ENCODE measurements at places on chromosomes 16 and 17.

- DNase-seq: no peak
These were observed 77.8 kb downstream of the USP31 start for GRCh38 chr16:23071196-23072083.

DNA sequence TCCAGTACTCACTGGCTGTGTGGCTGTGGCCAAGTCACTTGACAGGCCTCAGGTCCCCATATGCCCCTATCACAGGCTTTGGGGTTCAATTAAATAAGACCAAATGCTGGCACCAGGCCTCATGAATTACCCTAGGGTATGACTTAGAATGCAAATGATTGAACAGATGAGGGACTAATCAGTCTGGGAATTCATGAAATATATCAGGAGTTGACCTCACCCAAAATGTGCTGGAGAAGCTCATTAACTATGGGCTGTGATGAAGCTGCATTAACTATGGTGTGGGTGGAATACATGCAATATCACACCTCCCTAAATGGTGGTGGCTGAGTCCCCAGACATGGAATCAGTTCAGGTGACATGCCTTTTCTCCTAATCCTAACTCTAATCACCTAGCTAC lies 72.1 kb downstream of the DNAH3 start:
- DNase-seq: no peak

GRCh38 chr16:85238233-85238647 lies 126.0 kb upstream of the CIBAR2 start:
- DNase-seq: no peak

DNA sequence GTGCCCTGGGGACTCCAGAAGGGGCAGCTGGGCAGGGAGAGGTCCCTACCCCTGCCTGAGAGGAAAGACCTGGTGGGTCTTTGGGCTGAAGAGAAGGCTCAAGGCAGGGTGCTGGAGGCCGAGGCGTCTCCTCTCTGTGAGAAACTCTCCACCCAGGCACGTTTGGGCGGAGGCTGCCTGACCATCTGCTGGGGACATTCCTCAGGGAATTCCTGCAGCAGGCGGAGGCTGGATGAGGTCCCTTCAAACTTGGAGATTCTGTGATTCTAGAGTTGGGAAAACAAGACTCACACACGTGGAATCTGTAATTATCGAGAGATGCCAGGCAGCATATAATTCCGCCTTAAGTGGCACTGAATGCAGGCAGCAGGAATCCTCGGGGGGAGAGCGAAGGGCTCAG lies 21.1 kb upstream of the PHF12 start:
- no peak for DNase-seq

- no peak for DNase-seq
These were observed 583 bp upstream of the ZNF747 start for GRCh38 chr16:30535106-30535776.

DNA sequence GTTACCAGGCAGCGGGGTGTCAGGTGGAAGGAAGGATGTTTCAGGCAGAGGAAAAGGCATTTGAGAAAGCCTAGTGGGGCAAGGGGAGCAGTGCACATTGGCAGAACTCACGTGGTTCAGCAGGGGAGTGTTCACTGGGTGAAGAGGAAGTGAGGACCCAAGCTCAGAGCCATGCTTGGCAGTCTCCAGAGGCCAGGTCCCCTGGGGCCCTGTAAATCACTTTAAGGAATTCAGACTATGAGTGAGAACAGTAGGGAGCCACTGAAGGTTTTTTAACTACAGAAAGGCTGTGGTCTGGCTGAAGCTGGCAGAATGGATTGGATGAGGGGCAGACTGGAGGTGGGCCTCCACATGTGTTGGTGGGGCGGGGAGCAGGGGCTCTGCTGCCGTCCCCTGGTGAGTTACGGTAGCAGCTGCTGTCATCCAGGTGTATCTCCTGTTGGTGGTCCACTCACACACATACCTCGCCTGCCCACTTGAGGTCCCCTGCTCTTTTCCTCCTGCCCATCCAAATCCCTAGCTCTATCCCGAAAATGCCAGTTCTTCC lies 5.1 kb downstream of the CLEC16A start:
- DNase-seq: no peak

DNA sequence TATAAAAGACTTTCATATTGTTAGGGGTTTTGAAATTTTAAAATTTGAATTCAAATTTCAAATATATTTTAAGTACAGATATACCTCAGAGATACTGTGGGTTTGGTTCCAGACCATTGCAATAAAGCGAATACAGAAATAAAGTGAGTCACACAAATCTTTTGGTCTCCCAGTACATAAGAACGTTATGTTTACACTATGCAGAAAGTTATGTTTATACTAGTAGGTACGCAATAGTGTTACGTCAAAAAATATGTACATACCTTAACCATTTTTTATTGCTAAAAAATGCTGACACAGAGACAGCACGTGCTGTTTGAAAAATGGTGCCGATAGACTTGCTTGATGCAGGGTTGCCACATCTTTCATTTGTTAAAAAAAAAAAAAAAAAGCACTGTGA lies 19.7 kb downstream of the NUP88 start:
- no peak for DNase-seq

DNA sequence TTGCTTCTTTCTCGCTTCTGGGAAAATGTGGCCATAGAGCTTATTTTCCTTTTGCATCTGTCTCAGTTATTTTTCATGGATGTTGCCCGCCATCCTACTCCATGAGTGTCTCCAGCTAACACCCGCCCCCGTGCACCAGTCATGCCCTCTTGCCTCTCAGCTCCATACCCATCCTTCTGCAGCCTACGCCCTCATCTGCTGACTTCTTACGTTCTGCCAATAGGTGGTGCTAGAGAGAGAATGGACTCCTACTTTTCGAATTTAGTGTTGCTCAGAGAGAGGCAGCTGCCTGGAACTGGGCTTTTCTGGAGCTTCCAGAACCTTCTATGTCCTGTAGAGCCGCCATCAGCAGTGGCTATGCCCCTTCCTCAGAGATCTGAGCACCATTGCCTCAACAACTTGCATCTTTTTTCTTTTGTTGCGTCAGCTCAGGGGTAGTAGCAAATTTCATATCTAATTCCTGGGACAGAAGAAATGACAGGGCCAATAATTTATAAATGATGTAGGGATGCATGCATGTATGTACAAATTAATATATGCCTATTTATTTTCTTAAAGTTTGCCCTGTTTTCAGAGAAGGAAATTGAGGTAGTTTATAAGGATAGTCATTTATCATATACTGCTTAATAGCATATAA lies 119.7 kb upstream of the MYOCD start:
- no peak for DNase-seq

DNA sequence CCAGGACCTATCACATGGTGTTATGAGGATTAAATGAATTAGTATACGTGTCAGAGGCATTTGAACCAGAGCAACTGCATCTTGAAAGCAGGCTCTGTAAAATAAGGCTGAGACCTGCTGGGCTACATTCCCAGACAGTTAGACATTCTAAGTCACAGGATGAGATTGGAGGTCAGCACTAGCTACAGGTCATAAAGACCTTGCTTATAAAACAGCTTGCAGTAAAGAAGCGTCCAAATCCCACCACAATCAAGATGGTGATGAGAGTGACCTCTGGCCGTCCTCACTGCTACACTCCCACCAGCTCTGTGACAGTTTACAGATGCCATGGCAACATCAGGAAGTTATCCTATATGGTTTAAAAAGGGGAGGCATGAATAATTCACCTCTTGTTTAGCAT lies 71.8 kb downstream of the IRF8 start:
- no peak for DNase-seq

DNA sequence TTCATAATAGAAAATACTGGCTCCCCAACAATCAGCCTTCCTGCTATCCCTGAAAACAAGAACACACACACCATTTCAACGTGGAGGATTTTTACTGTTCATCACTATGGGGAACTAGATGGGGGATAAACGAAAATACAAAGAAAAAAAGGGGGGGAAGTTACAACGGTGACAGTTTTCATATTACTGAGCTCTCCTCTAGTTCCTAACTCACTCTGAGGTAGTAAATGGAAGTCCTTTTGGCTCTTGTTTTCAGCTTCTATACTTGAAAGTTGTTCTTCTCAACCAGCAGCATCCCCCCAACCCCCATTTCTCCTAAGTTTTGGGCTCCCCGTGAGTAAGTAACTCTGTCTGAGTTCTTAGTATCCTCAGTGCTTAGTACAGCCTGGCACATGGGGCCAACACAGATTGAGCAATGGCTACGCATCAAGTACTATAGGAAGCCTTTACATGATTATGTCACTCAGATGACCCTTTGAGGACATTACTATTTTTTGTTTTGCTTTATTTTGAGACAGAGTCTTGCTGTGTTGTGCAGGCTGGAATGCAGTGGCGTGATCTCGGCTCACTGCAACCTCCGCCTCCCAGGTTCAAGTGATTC lies 4.2 kb upstream of the CORO7 start:
- no peak for DNase-seq

- no peak for DNase-seq
These were observed 160.1 kb downstream of the MAP2K4 start for GRCh38 chr17:12180644-12181261.

DNA sequence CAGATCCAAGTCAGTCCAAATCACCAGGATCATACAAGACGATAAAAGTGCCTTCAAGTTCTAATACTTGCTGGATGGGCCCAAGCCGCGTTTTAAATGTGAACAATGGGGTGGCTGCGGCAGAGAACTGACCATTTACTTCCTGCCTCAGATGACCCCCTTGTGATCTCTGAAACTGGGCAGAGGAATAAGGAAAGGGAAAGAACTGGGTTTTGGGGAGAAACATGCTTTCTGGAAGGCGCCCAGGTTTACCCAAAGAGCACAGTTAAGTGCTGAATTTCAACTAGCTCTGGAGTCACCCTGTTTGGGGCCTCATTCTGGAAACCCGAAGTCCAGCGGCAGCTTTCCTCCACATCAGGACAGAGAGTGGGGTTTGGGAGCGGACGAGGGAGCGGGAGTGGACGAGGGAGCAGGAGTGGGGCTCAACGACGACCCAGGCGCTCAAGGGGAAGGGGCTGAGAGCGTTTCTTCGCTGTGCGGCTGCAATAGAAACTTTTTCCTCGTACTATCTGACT lies 1.6 kb downstream of the FAM20A start:
- no peak for DNase-seq

DNA sequence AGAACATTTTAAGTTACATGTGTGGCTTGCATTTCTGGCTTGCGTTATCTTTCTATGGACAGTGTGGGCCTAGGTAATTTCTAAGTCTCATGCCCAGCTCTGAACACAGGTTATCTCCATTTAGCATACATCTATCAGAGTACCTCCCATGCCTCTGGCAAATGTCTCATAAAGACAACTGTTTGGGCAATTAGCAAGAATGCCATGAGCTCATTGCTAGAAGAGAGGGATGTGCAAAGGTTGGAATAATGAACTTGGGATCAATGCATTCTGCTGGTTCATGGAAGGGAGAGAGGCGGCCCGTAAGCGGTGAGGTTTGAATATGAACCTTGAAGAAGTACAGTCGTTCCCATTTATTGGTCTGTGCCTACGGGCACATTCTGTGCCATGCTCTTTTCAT lies 14.4 kb downstream of the SYT17 start:
- DNase-seq: no peak

DNA sequence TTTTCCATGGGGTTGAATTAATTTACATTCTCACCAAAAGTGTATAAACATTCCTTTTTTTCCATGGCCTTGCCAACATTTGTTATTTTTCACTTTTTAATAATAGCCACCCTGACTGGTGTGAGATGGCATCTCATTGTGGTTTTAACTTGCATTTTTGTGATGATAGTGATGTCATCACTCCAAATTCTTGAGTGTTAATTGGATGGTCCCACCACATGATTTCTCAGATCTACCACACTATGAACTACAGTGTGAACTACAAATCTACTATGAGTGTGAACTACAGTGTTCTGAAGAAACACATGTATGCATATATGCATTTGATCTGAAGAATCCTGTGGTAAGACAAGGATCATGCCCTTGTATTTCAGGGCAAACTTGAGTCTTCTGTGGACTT lies 340.1 kb downstream of the ABCC12 start:
- DNase-seq: no peak

DNA sequence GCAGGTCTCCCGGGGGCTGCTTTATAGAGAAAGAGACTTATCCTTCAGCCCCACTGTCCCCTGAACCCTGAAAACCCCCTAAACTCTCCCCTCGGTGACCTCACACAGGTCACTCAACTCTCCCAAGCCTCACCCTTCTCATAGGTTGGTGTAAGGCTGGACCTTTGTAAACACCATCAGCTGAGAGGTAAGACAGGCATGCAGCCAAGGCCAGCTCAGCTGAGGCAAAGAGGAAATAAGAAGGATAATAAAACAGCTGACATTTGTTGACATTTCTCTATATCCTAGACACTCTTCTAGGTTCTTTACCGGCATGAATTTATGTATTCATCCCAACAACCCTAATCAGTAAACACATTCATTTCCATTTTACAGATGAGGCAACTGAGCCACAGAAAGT lies 134.3 kb downstream of the CCT6B start:
- DNase-seq: no peak

DNA sequence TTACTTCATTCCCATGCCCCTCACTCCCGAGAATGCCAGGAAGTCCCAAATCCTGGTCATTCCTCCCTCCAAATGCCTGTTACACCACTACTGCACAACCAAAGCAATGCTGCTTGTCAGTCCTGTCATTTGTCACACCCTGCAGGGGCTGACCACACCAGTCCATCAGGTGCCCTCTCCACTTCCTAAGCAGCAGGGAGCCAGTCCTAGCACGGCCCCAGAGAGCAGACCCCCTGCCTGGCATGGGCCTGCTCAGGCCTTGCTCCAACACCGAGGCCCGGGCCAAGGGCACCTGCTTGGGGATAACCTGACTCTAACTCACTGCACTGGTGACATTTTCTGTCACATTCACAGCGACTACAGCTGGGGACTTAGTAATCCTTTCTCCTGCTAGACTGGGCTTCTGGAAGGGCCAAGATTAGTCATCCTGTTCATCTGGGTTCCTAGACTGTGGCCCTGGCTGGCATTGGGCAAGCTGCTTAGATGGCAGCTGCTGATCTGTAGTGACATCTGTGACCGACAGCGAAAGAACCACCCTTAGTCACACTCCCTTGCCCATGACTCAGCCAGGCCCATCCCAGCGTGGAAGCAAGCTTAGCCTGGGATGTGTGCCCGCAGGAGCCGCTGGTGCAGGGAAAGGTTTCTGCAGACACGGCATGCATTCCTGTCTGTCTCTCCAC lies 5.4 kb downstream of the ALYREF start:
- no peak for DNase-seq

- DNase-seq: no peak
These were observed 2.7 kb downstream of the NEUROD2 start for GRCh38 chr17:39604911-39605491.

GRCh38 chr17:66714046-66715023 lies 120.6 kb upstream of the CACNG5 start:
- DNase-seq: no peak

- no peak for DNase-seq
These were observed 28.5 kb downstream of the TNS4 start for GRCh38 chr17:40472733-40473452.

GRCh38 chr17:28983286-28984230 lies 22.3 kb downstream of the SEZ6 start:
- no peak for DNase-seq

DNA sequence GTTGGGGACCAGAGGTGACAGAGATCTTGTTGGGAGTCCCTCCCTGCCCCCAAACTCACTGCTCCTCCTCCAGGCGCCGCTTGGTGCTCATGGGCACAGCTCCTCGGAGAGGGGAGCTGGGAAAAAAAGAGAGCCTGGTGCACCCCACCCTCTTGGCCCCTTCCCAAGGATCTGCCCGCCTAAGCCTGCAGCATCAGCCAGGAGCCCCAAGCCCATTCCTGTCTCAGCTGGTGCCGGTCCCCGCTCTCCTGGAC lies 400 bp downstream of the HCFC1R1 start:
- DNase-seq: no peak

- DNase-seq: no peak
These were observed 89.7 kb downstream of the RAB11FIP4 start for GRCh38 chr17:31480904-31481782.
